MG63 (cell line): ENCODE measurements at places on chromosomes 11 and 22.

GRCh38 chr22:46594947-46595298 lies 25.3 kb upstream of the GRAMD4 start:
- no peak for DNase-seq

GRCh38 chr11:67355794-67356386 lies 2.5 kb upstream of the POLD4 start:
- no peak for DNase-seq

- no peak for DNase-seq
Observed at GRCh38 chr11:44430140-44430539, 120.2 kb upstream of the ALX4 start.

- no peak for DNase-seq
Observed at GRCh38 chr11:132746305-132746704, 786.0 kb downstream of the OPCML start.

- peak; percentile 63 for DNase-seq
Observed at GRCh38 chr11:123478352-123478987, 48.4 kb downstream of the GRAMD1B start.

GRCh38 chr11:8777907-8778767 lies 95.5 kb downstream of the RPL27A start:
- peak; percentile 78 for DNase-seq
